ENCODE measurements at places on chromosomes 6 and 20. TPM values are rescaled to one million over a fixed set of nuclear protein-coding genes. Genes with fewer than 3 reads are reported as not detected.

RSPO4 gene
- total RNA-seq, result 2.5 TPM

DNA sequence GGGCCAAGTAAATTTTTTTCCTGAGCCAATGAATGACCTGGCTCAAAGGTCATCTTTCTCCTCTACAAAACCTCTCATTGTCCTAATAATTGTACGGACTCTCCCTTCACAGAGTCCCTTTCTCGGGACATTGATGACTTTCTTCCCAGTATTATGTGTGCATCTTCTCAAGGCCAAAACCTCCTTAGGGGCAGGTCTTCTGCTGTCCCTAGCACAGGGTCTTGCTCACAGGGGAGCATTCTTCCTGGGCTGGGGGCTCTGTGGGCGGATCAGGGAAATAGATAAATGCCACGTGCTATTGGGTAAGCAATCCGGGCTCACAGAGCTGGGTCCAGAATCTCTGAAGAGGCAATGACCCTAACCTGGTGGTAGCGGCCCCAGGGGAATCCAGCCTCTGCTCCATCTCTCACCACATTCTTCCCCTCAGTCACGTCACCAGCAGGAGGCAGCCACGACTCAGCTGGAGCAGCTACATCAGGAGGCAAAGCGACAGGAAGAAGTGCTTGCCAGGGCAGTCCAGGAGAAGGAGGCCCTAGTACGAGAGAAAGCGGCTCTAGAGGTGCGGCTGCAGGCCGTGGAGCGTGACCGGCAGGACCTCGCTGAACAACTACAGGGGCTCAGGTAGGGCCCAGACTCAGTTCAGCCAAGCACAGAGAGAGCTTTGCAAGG, 23.5 kb downstream of the CEP250 start:
- DNase-seq, result no peak
- no peak overlapping the region for H3K27ac ChIP-seq
- no peak overlapping the region for H3K4me3 ChIP-seq
- no peaks in the 10 kb centered on the region for H3K4me1 ChIP-seq

TAAR8 gene
- total RNA-seq, result not detected

GRCh38 chr20:57438552-57438951, 47.4 kb downstream of the RBM38 start:
- peaks cover 94% of the 10 kb centered on the region for H3K4me1 ChIP-seq
- no peak overlapping the region for H3K4me3 ChIP-seq
- no peaks in the 10 kb centered on the region for H3K36me3 ChIP-seq
- DNase-seq, result no peak

DNA sequence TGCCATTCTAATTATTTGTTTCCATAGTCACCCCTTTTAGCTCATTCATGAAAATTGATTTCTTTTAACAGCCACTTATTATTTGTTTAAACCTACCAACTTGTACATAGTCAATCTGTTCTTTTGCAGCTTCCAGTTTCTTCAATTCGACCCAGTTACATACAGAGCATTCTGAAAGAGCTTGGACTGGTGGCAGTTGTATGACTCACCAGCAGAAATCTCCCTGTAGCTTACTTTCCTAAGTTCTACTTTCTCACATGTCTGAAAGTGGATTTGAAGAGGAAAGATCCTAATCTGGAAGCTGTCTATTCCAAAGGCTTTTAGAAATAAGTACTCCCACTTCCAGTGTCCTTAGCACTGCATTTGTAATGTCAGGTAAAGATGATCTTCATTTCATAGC, 447.9 kb downstream of the HTR1B start:
- H3K27me3 ChIP-seq, result no peaks in the 10 kb centered on the region
- H3K27ac ChIP-seq, result no peak overlapping the region
- no peaks in the 10 kb centered on the region for H3K36me3 ChIP-seq
- peaks cover 2% of the 10 kb centered on the region for H3K4me1 ChIP-seq
- no peak overlapping the region for H3K4me3 ChIP-seq

- no peaks in the 10 kb centered on the region for H3K27me3 ChIP-seq
- no peak for DNase-seq
- peaks cover 29% of the 10 kb centered on the region for H3K36me3 ChIP-seq
- H3K4me1 ChIP-seq, result peaks cover 28% of the 10 kb centered on the region
- no peak overlapping the region for H3K27ac ChIP-seq
- no peak overlapping the region for H3K4me3 ChIP-seq
Observed at GRCh38 chr6:16329233-16329632, 90.8 kb downstream of the GMPR start.

CTCFL gene
- not detected for total RNA-seq

- H3K36me3 ChIP-seq, result no peaks in the 10 kb centered on the region
- peak; percentile 42 for DNase-seq
- no peak overlapping the region for H3K27ac ChIP-seq
- no peak overlapping the region for H3K4me3 ChIP-seq
Observed at GRCh38 chr6:164230259-164230658, 815.7 kb downstream of the QKI start.

GRCh38 chr6:134984821-134985220, 34.9 kb upstream of the ALDH8A1 start:
- DNase-seq, result no peak
- no peak overlapping the region for H3K4me3 ChIP-seq
- no peaks in the 10 kb centered on the region for H3K27me3 ChIP-seq
- H3K4me1 ChIP-seq, result no peaks in the 10 kb centered on the region

GRCh38 chr6:136307351-136307750, 17.7 kb upstream of the BCLAF1 start:
- no peak overlapping the region for H3K4me3 ChIP-seq
- H3K36me3 ChIP-seq, result no peaks in the 10 kb centered on the region
- no peaks in the 10 kb centered on the region for H3K4me1 ChIP-seq
- DNase-seq, result no peak
- H3K27ac ChIP-seq, result no peak overlapping the region

RFX6 gene
- not detected for total RNA-seq

DNA sequence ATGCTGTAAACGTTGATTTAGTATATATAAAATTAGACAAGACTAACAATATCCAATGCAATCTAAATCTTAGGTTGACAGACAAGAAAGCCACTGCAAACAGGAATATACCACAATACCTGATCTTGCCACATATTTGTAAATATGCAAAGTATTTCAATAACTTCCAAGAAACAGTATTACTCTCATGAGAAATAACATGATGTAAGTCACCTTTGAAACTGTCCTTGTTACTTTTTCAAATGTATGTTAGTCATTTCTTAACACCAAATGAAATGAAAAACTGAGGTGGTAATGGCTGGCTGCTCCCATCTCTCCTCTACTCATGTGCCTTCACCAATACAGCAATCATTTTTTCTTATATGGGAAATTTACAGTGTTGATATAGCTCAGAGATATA, 118.7 kb downstream of the ATG5 start:
- H3K27ac ChIP-seq, result no peak overlapping the region
- no peaks in the 10 kb centered on the region for H3K27me3 ChIP-seq
- H3K4me3 ChIP-seq, result no peak overlapping the region
- no peak for DNase-seq
- H3K36me3 ChIP-seq, result no peaks in the 10 kb centered on the region
- H3K4me1 ChIP-seq, result no peaks in the 10 kb centered on the region

DNA sequence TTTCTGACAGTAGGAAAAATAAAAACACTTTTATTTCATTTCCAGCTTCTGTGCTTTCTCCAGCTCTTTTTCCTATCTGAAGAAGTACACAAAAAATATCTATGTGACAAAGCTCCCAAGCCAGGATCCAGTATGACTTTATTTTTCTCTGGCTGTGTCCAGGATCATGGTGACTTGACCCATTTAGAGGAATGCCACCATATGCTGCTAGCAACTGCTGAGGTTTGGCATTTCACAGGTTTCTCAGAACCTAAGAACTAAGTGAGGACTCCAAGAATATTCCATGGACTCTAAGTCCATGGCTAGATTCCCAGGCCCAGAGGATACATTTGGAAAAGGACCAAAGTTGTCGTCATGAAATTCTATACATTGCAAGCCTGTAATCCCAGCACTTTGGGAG, 876.6 kb upstream of the FLRT3 start:
- H3K4me3 ChIP-seq, result no peak overlapping the region
- H3K4me1 ChIP-seq, result no peaks in the 10 kb centered on the region
- H3K27me3 ChIP-seq, result no peaks in the 10 kb centered on the region
- no peak overlapping the region for H3K27ac ChIP-seq
